Fibroblast of skin of back (primary cell): ENCODE measurements at places on chromosomes 11 and 22.
A peak's percentile ranks its signal among the peaks of the same experiment; 100 is the strongest.

DNA sequence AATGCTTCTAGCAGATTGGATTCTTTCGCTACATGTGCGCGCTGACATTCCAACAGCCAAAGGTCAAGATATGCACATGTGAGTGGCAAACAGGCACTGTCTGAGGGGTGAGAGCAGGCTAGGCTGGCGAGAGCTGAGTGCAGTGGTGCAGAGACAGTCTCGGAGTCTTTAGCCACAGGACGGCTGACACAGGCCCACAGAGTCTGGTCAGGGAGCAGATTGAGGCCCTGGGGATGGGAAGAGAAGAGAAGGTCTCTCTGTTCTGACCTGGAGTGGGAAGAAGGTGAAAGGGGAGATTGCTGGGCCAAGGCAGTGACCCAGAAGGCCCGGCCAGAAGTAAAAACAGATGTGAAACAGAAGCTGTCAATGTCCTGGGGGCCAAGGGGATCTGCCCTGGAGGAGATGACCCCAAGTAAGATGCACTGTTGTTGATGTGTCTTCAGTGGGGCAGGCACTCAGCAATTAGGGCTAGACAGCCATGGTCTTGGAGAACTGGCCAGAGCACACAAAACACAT, 197.8 kb downstream of the ETS1 start:
- no peak for DNase-seq

- no peak for DNase-seq
Measured at GRCh38 chr22:46090036-46090591, 60.2 kb upstream of the PPARA start.

DNA sequence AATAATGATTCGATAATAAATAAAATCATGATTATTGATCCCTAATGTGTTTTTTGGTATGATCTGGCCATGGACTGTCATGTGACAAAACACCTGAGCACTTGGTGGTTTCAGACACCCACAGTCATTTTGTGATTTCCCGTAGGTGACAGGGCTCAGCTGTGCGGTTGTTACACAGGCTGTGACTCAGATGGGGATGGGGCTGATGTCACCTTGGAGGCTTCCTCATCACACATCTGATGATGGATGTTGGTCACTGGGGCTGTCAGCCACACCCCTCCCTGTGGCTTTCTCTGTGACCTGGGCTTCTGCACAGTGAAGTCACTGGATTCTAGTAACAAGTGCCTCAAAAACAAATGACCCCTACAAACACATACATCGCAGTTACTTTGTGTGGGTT, 995.1 kb downstream of the BRD1 start:
- no peak for DNase-seq

GRCh38 chr11:116240710-116241109, 532.1 kb downstream of the BUD13 start:
- DNase-seq, result peak; percentile 74

- no peak for DNase-seq
Measured at GRCh38 chr11:128919216-128919615, 23.5 kb downstream of the TP53AIP1 start.

DNA sequence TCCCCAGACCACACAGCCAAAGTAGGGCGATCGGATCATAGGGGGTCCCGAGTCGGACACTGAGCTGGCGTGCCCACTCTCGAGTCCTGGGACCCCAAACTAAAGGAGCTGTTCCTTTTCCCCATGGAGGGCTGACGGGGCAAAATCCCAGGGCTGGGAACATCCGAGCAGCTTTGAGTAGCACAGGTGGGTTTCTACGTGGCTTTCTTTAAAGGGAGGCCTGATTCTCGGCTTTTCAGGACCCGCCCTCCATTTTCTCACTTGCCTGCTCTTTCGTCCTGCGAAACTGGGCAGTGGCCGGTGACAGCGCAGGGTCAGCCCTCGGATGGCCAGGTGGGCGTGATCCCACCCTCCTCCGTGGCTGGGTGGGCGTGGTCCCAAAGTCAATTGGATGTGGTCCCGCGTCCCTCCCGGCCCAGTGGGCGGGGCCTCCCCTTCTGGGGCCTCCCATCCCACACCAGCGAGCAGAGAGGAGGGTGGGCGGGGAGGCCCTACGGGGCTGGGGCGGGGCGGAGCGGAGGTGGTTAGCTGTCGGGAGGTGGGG, 17.5 kb upstream of the TXNRD2 start:
- peak; percentile 48 for DNase-seq
